ENCODE measurements at places on chromosomes 16 and 17.

DNA sequence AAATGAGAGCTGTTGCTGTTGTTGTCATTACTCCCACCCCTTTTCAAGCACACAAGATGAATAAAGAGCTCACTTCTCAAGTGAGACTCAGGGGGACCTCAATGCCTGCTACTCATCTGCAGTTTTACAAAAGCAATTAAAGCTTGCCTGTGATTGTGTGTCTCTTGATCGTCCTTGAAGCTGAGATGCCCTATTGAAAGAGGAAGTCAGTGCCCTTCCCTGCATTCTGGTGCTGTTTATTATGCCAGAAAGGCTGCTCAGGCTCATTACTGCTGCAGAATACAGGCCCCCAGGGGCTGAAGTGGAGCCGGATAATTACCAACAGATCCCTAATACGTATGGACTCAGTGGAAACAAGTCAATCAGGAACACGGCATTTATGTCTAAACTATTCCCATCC, 147.2 kb downstream of the HS3ST2 start:
- DNase-seq, result no peak

DNA sequence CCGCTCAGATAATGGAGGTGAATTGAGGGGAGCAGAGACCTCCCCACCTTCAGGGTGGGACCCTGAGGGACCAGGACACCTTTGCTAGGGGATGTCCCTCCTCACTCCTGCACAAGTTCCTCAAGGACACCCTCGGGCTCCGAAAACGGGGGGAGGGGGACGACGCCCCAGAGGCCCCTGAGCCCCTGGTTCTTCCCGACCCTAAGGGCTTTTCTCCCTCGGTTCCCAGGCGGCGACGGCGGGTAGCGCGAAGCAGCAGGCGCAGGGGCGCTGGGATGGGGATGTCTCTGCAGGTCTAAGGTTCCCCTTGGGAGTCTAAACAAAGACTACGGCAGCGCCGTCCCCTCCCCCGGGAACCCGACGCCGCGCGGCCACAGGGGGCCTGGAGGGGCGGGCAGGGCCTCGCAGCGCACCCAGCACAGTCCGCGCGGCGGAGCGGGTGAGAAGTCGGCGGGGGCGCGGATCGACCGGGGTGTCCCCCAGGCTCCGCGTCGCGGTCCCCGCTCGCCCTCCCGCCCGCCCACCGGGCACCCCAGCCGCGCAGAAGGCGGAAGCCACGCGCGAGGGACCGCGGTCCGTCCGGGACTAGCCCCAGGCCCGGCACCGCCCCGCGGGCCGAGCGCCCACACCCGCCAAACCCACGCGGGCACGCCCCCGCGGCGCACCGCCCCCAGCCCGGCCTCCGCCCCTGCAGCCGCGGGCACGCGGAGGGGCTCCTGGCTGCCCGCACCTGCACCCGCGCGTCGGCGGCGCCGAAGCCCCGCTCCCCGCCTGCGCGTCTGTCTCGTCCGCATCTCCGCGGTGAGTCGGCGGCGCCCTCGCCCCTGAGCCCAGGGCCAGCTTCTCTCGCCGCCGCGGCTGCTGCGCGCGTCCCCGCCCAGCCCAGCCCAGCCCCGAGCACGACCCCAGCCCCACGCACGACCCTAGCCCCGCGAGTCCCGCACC, 36.7 kb upstream of the NDRG4 start:
- DNase-seq, result peak; percentile 49

- DNase-seq, result no peak
Measured at GRCh38 chr17:36829676-36830075, 107.6 kb upstream of the LHX1 start.

GRCh38 chr17:412211-413015, 59.8 kb upstream of the RPH3AL start:
- no peak for DNase-seq

GRCh38 chr16:8286348-8286747, 304.0 kb downstream of the TMEM114 start:
- no peak for DNase-seq

DNA sequence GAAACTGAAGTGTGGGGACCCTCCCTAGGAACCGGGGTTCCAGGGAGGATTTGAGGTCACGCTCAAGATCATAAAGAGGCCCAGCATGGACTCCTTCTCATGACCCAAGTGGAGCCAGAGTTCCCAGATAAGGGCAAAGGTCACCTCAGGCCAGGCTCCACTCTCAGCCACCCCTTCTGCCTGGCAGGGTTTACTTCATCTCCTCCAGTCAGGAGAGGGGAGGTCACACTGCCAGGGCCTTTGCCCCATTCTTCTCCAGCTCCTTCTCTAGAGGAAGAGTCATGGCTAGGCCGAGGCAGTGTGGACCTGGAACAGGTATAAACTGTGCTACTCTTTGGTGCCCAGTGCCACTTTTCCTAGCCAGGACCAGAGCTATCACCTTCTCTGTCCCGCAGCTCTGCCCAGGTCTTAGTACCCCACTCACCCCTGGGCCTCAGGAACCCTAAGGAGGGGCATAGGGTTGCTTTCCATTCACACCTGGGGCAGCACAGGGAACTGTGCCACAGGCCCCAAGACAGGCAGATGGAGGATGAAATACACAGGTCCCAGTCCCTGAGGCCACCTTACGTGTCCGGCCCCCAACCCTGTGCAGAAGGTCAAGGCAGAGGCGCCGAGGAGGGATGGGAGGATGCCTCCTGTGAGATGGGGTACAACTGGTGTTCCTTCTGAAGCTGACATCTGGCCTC, 879 bp upstream of the ACSF2 start:
- DNase-seq, result no peak
